ENCODE measurements at places on chromosomes 3 and 15. TPM values are rescaled to one million over a fixed set of nuclear protein-coding genes. Genes with fewer than 3 reads are reported as not detected.
A peak's percentile ranks its signal among the peaks of the same experiment; 100 is the strongest.

CXCR6 gene
- total RNA-seq = 0.04 TPM

FANCD2OS gene
- not detected for total RNA-seq

SCG3 gene
- total RNA-seq = 0.04 TPM

ARPP21 gene
- total RNA-seq = 116 TPM

PPM1L gene
- total RNA-seq = 11.5 TPM

ECE2 gene
- total RNA-seq = not detected

LRRC57 gene
- 17.7 TPM for total RNA-seq

FBXW12 gene
- 0.09 TPM for total RNA-seq

GAP43 gene
- total RNA-seq = 4.3 TPM

POTEB gene
- total RNA-seq = not detected

- DNase-seq = no peak
- H3K4me3 ChIP-seq = no peak overlapping the region
- no peak overlapping the region for H3K27ac ChIP-seq
- H3K36me3 ChIP-seq = no peaks in the 10 kb centered on the region
Observed at GRCh38 chr3:128491941-128492670, 895 bp downstream of the GATA2 start.

- H3K27me3 ChIP-seq = peaks cover 30% of the 10 kb centered on the region
- no peak overlapping the region for H3K27ac ChIP-seq
- no peak for DNase-seq
- no peaks in the 10 kb centered on the region for H3K36me3 ChIP-seq
Observed at GRCh38 chr3:13229273-13229949, 156.2 kb upstream of the IQSEC1 start.

DNA sequence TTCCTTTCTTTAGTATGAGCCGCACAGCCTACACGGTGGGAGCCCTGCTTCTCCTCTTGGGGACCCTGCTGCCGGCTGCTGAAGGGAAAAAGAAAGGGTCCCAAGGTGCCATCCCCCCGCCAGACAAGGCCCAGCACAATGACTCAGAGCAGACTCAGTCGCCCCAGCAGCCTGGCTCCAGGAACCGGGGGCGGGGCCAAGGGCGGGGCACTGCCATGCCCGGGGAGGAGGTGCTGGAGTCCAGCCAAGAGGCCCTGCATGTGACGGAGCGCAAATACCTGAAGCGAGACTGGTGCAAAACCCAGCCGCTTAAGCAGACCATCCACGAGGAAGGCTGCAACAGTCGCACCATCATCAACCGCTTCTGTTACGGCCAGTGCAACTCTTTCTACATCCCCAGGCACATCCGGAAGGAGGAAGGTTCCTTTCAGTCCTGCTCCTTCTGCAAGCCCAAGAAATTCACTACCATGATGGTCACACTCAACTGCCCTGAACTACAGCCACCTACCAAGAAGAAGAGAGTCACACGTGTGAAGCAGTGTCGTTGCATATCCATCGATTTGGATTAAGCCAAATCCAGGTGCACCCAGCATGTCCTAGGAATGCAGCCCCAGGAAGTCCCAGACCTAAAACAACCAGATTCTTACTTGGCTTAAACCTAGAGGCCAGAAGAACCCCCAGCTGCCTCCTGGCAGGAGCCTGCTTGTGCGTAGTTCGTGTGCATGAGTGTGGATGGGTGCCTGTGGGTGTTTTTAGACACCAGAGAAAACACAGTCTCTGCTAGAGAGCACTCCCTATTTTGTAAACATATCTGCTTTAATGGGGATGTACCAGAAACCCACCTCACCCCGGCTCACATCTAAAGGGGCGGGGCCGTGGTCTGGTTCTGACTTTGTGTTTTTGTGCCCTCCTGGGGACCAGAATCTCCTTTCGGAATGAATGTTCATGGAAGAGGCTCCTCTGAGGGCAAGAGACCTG is 13.2 kb downstream of the GREM1 start:
- H3K27me3 ChIP-seq = peaks cover 7% of the 10 kb centered on the region
- no peaks in the 10 kb centered on the region for H3K4me1 ChIP-seq
- H3K4me3 ChIP-seq = no peak overlapping the region
- no peaks in the 10 kb centered on the region for H3K36me3 ChIP-seq
- no peak overlapping the region for H3K27ac ChIP-seq
- no peak for DNase-seq

- no peaks in the 10 kb centered on the region for H3K27me3 ChIP-seq
- H3K36me3 ChIP-seq = peaks cover 78% of the 10 kb centered on the region
- no peak overlapping the region for H3K27ac ChIP-seq
- no peak overlapping the region for H3K4me3 ChIP-seq
Observed at GRCh38 chr3:50575372-50575771, 6.0 kb downstream of the HEMK1 start.

- H3K4me1 ChIP-seq = no peaks in the 10 kb centered on the region
- H3K27me3 ChIP-seq = no peaks in the 10 kb centered on the region
- no peak overlapping the region for H3K4me3 ChIP-seq
Observed at GRCh38 chr15:83546512-83546888, 99.4 kb downstream of the SH3GL3 start.

DNA sequence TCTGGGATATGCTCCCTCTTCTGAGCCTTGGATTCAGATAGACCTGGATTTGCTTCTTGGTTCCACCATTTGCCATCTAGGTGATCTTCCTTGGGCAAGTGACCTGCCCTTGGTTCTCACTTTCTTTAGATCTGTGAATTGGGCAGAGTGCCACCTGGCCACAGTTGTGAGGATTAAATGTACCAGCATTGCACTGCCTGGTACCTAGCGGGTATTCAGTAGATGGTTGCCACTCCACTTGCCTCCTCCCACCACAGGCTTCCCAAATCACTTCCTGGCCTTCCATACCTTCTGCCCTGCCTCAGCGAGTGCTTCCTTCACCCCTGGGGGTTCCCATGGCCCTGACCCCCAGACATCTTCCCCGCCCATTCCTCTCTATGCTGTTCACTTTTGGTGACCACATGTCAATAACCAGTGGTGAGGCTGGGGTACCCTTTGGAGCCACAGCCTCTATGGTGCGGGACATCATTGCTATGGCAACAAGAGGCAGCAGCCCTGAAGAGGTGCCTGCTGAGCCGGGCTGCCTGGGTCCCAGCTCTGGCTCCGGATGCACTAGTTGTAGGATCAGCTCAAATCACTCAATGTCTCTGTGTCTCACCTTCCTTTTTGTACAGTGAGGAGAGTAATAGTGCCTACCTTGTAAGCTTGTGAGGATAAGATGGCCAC is 40.5 kb downstream of the CMTM7 start:
- H3K27ac ChIP-seq = no peak overlapping the region
- H3K27me3 ChIP-seq = no peaks in the 10 kb centered on the region
- DNase-seq = no peak

- no peak for DNase-seq
- no peaks in the 10 kb centered on the region for H3K4me1 ChIP-seq
- H3K36me3 ChIP-seq = no peaks in the 10 kb centered on the region
- H3K27ac ChIP-seq = no peak overlapping the region
- no peak overlapping the region for H3K4me3 ChIP-seq
- no peaks in the 10 kb centered on the region for H3K27me3 ChIP-seq
Observed at GRCh38 chr3:174358252-174358651, 500.9 kb upstream of the NAALADL2 start.

GRCh38 chr15:67779549-67780111 is 45.7 kb upstream of the SKOR1 start:
- no peaks in the 10 kb centered on the region for H3K27me3 ChIP-seq
- H3K4me1 ChIP-seq = no peaks in the 10 kb centered on the region
- H3K27ac ChIP-seq = no peak overlapping the region
- H3K36me3 ChIP-seq = peaks cover 9% of the 10 kb centered on the region
- no peak for DNase-seq
- H3K4me3 ChIP-seq = no peak overlapping the region

DNA sequence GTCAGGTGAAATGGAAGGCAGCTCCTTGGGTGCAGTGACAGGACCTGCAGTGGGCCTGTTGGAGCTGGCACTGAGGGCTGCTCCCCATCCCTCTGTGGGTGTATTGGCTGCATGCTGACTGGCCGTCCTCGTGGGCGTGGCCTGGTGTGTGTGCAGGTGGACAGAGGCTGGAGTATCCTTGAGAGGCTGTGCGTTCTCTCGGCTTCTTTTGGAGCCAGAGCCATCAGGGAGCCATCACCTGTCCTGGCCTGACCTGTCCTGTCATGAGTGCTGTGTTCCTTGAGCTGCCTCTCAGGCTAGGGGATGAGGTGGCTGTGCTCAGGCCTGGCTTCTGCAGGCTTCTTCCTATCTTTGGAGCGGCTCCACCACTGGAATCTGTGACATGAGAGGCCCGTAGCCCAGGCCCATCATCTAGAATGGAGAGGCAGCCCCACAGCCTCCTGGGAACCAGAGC is 61.5 kb downstream of the APBA2 start:
- no peaks in the 10 kb centered on the region for H3K36me3 ChIP-seq
- no peak overlapping the region for H3K4me3 ChIP-seq
- H3K4me1 ChIP-seq = peaks cover 3% of the 10 kb centered on the region
- H3K27ac ChIP-seq = no peak overlapping the region
- no peak for DNase-seq

GRCh38 chr15:45391746-45392583 is 13.6 kb upstream of the GATM start:
- no peak overlapping the region for H3K27ac ChIP-seq
- peak; percentile 80 for DNase-seq
- no peaks in the 10 kb centered on the region for H3K4me1 ChIP-seq
- H3K36me3 ChIP-seq = no peaks in the 10 kb centered on the region

GRCh38 chr3:99845331-99845730 is 27.7 kb downstream of the CMSS1 start:
- no peaks in the 10 kb centered on the region for H3K27me3 ChIP-seq
- DNase-seq = peak; percentile 52
- peaks cover 15% of the 10 kb centered on the region for H3K36me3 ChIP-seq
- no peak overlapping the region for H3K4me3 ChIP-seq
- H3K27ac ChIP-seq = no peak overlapping the region

- H3K27me3 ChIP-seq = peaks cover 25% of the 10 kb centered on the region
- H3K36me3 ChIP-seq = no peaks in the 10 kb centered on the region
- no peak for DNase-seq
Observed at GRCh38 chr15:31389576-31389975, 62.9 kb downstream of the KLF13 start.

DNA sequence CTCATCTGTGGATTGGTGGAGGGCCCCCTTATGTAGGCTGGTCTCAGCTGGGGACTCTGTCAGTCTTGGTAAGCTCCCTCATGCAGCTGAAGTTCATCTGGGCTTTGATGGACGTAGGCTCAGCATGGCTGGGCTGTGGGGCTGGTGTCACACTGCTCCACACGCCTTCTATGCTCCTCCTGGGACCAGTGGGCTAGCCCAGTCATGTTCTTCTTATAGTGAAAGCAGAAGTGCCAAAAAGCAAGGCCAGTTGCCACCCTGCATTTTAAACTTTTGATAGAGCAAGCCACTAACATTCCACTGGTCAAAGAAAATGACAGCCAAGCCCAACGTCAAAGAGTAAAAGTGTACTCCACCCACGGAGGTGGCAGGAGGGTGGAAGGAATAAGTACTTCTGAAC is 165.5 kb downstream of the MEX3B start:
- H3K27me3 ChIP-seq = no peaks in the 10 kb centered on the region
- no peak overlapping the region for H3K4me3 ChIP-seq
- peaks cover 15% of the 10 kb centered on the region for H3K4me1 ChIP-seq

DNA sequence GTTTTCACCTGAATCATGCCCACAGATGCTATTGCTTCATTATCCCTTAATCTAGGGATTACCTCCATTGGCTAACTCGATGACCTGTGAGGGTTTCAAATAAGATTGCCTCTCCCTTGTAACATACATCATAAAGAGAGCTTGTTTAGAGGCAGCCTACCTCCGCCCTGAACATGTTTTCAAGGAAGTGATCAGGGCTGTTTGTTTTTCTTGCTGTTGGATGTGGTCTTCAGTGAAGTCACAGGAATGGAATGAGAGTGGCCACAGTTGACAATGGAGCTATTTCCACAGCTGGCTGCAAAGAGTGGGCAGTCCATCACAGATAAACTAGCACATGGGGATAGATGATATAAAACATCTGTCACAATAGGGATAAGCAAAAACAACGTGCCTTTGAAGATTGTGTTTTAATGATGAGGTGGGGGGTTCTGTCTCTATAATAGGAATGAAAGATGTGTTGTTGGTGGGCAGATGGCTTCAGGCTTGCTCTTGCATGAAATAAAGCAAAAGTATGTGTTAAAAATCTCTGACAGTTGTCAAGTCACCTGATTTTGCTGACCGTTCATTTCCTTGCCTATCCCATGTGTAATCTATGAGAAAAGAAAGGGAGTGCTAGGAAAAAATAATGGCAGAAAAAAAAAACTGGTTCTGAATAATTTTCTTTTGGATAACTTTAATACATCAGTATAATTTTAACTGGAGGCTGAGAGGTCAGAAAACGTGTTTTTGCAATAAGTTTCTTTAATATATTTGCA is 642.3 kb downstream of the RBMS3 start:
- no peaks in the 10 kb centered on the region for H3K27me3 ChIP-seq
- no peak overlapping the region for H3K4me3 ChIP-seq
- H3K27ac ChIP-seq = peak overlapping the region; percentile 59
- peaks cover 7% of the 10 kb centered on the region for H3K4me1 ChIP-seq
- DNase-seq = peak; percentile 90
- H3K36me3 ChIP-seq = no peaks in the 10 kb centered on the region

DNA sequence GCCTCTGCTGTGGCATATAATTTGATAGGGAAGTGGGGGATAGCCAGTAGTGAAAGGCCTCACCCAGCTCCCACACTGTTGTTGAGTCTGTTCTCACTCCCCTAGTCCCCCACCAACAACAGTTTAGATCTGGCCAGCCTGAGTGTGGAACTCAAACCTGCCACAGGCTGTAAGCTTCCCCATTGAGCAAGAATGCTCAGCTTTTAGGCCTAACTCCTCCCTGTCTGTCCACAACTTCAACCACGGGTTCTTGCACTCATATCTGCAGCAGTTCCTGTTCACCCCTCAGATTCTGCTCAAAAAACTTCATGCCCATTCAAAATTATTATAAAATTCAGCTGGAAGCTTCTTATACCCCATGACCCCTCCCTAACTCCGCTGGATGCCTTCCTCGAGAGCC is 975.1 kb downstream of the NSUN3 start:
- H3K4me3 ChIP-seq = no peak overlapping the region
- H3K27ac ChIP-seq = no peak overlapping the region
- H3K36me3 ChIP-seq = no peaks in the 10 kb centered on the region
- H3K27me3 ChIP-seq = no peaks in the 10 kb centered on the region
- no peaks in the 10 kb centered on the region for H3K4me1 ChIP-seq

- no peak overlapping the region for H3K4me3 ChIP-seq
- no peak overlapping the region for H3K27ac ChIP-seq
- H3K36me3 ChIP-seq = no peaks in the 10 kb centered on the region
Observed at GRCh38 chr3:157166561-157166960, 6.6 kb upstream of the CCNL1 start.

- no peak for DNase-seq
- no peaks in the 10 kb centered on the region for H3K27me3 ChIP-seq
- H3K27ac ChIP-seq = no peak overlapping the region
- no peaks in the 10 kb centered on the region for H3K4me1 ChIP-seq
Observed at GRCh38 chr3:31539275-31539674, 6.5 kb downstream of the STT3B start.

- no peaks in the 10 kb centered on the region for H3K36me3 ChIP-seq
- H3K4me3 ChIP-seq = no peak overlapping the region
- DNase-seq = no peak
- no peak overlapping the region for H3K27ac ChIP-seq
Observed at GRCh38 chr3:184636741-184637316, 75.0 kb downstream of the MAGEF1 start.

- no peak overlapping the region for H3K27ac ChIP-seq
- no peak for DNase-seq
- H3K4me3 ChIP-seq = no peak overlapping the region
Observed at GRCh38 chr15:95111969-95112368, 880.6 kb downstream of the MCTP2 start.

GRCh38 chr15:78993931-78994530 is 49.2 kb upstream of the CTSH start:
- peaks cover 9% of the 10 kb centered on the region for H3K4me1 ChIP-seq
- H3K27ac ChIP-seq = no peak overlapping the region
- H3K27me3 ChIP-seq = no peaks in the 10 kb centered on the region
- DNase-seq = no peak

All from muscle of leg (tissue), 16 donors.